ENCODE measurements at places on chromosomes 13 and 19. TPM values are rescaled to one million over a fixed set of nuclear protein-coding genes. Genes with fewer than 3 reads are reported as not detected.

DNA sequence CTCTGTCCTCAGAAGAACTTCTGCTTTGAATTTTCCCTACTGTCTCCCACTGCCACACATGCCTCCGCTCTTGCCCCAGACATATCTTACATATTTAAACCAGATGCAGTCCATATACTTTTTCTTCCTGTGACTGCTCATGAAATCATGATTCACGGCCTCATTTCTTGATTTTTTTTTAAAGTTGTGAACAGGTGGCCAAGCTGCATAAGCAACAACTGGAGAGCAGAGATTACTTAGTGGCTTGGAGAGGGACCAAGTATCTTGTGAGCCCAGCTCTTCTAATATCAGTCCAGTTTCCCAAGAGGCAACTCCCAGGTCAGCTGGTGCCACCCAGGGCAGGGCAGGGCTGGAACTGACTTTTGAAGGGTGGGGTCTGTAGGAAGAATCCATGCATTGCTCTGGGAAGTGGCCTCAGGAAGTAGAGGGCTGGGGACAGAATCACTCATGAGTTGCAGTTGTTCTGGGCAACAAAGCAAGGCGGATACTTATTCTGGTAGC lies 152.4 kb downstream of the LMO7 start:
- no peak for DNase-seq

Gene NLRP11
- 0.06 TPM for total RNA-seq

DNA sequence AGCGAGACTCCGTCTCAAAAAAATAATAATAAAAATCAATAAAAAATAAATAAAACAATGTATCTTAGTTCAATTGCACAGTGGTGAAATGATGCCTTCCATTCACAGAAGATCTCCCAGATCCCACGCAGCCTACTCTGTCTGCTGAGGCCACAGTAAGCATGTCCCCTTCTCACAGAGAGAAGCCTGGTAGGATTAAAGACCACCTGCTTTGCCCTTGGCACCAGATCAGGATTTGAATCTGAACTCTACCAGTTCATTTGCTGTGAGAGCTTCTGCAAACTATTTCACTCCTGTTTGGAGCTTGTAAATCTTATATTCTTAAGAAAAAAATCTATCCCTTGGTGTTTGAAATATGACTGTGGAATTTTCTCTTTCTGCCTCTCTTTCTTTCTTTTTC lies 2.2 kb upstream of the SLC7A1 start:
- no peak for DNase-seq

DNA sequence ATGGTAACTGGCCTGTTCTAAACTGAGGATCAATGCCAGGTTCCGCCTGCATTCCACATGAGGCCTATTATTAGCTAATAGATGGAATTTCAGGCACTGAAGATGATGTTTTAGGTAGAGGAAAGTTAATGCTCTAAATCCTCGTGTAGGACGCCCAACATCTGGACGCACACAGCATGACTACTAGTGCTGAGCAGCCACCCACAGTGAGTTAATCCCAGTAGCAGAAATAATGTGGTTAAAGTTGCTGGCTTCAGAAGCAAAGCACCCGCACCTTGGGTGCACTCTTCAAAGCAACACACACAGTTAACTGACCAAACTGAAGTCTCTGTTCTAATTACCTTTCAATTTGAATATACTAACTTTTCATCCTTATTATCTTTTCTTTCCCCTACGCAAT lies 150.6 kb downstream of the DIAPH3 start:
- no peak for DNase-seq

DNA sequence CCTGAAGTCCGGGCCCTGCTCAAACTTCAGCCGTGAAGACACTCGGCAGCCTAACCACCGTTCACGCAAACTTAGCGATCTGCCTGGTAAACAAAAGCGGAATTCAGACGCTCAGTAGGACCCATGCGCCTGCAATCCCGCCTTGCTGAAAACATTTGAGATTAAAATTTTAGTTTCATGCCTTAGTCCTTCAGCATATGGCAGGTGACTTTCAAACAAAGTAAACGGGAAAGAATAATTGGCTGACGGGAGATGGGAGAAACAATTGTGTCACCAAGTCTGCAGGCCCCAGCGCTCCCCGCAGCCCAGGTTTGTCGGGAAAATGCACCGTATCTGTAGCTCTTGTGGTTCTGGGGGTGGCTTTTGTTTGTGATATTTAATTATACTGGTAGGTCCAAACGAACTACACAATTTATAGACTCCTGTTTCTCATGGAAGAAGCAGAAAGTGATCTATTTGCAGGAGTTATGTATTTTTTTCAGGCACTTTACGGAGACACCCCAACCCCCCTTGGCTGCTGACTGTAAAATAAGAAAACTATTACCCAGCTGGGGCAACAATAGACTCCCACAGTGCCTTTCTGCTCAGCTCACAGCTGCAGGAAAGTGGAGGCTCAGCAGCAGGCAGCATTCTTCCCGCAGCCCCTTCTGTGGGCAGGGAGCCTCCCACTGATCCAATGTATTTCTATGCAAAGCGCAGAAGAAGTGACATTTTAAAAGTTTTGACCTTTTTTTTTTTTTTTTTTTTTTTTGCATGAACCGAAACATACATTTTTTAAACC lies 94.8 kb downstream of the SOX1 start:
- peak; percentile 12 for DNase-seq
